Sigmoid colon (tissue), 7 donors: ENCODE measurements at places on chromosomes 13 and 19.

DNA sequence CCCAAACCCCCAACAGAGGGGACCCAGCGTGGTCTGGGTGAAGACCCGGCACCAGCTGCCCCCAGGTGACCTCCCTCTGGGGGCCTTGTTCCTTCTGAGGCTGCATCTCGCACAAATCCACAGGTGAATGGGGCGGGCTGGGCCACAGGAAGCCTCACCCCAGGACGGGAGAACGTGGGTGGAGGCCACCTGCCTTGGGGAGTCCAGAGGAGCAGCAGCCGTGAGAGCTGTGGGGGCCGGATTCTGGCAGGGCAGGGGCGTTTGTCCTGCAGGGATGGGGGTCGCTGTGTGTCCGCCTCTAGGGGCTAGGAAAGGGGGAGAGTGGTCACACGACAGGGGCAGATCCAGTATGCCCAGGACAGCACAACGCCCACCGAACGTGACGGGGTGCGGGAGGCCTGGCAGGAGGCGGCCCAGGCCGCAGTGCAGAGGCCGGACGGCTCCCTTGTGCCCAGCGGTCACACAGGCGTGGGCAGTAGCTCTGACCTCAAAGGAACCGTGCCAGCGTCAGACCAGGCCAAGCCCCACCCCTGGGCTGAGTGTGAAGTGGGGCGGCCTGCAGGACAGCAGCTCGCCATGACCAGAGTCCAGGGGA, 6.7 kb downstream of the POLR2E start:
- DNase-seq = no peak

- no peak for DNase-seq
These were observed 8.0 kb downstream of the DNASE2 start for GRCh38 chr19:12872941-12873890.

- no peak for DNase-seq
These were observed 18.4 kb downstream of the C2CD4C start for GRCh38 chr19:390386-391206.

GRCh38 chr19:58022283-58022660, 11.6 kb upstream of the ZSCAN1 start:
- DNase-seq = no peak
